ENCODE measurements at places on chromosomes 3 and 15.

DNA sequence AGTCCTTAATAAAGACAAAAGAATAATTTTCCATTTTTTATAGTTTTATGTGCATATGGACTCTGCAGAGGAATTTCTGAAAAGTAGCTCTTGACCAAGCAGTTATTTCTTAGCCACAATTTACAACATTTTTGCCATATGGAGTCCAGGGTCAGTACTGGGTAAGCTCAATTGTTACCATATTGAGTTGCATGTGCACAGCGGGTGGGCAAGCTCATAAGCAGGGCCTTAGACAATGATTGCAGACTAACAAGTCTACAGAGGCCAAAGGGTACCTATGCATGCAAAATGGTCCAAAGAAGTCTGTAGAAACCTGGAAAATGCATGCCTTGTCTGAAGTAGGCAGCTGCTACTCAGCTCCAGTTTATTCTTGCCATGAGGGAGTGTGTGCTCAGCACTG lies 19.0 kb upstream of the ARHGEF26 start:
- DNase-seq, result no peak

DNA sequence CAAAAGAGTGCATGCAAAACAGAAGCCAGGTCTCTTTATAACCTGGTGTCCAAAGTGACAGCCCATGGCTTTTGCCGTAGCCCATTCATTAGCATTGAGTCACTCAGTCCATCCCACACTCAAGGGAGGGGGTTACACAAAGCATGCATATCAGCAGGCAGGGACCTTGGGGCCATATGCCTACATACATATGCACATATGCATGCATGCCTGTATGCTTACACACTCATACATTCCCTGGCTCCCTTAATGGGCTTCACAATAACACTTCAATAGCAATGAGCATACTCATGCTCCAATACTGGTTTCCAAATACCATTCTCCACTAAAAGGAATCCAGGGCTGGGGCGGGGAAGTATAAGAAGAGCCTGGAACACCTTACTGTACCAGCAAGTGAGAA lies 22.0 kb downstream of the TRPM1 start:
- DNase-seq, result no peak

- no peak for DNase-seq
These were observed 11.3 kb upstream of the P2RY12 start for GRCh38 chr3:151395806-151396205.

DNA sequence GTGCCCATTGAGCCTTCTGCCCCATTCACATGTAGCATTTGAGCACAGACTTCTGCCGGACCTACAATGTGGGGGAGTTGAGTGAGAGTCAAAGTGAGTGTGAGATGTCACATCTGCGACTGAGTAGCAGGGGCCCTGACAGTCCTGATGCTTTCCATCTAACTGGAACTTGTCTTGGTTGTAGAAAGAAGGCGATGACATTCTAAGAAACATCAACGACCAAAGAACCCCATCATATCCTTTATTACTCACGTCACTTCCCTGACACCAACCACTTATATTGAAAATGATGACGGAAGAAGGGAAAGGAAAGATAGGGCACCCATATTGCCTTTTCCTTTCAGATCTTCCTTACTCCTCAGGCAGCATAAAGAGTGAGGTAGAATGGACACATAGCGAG lies 30.5 kb downstream of the SMAD3 start:
- no peak for DNase-seq

DNA sequence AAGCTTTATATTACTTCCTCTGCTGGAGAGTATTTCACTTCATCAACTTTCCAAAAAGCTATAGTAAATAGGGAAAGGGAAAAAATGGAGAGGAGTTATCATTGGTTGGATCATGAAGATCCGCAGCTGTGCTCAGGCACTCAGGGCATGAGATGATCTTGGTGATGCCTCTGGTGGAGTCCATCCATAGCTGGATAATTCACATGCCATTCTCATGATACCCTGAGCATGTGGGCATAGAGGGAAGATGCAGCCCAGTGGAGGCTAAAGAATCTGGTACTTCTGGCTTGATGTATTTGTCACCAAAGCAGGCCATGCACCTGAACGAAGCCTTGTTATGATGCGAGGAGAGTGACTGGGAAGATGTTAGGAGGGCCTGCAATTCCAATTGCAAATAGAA lies 150.2 kb downstream of the CHST2 start:
- no peak for DNase-seq

DNA sequence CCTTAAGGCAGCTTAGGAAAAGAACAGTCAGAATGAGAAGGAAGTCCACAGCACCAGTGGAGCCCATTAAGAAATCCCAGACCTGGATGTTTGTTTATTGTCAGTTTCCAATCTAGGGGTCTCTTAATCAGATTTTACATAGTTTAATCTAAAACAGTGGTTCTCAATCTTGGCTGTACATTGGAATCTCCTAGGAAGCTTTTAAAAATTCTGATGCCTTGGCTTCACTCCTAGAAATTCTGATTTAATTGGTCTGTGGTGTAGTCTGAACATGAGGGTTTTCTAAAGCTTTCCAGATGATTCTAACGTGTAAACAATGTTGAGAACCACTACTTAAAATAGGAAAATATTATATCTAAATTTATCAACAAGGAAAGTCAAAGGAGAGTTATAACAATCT lies 56.6 kb upstream of the SPRED1 start:
- no peak for DNase-seq

GRCh38 chr3:27677565-27677964 lies 44.6 kb downstream of the EOMES start:
- DNase-seq, result no peak

DNA sequence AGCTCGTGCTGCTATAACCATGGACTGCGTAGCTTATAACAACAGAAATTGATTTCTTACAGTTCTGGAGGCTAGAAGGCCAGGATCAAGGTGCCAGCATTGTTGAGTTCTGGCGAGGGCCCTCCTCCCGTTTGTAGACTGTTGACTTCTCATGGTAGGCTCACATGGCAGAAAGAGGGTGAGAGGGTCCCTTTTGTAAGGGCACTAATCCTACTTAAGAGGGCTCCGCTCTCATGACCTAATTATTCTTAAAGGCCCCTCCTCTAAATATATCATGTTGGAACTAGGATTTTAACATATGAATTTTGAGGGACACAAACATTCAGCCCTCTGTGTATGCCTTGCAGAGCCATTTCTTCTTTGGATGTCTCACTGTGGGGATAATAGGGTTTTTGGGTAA lies 28.8 kb upstream of the PYDC2 start:
- no peak for DNase-seq

GRCh38 chr15:43796566-43796965 lies 3.5 kb downstream of the SERINC4 start:
- no peak for DNase-seq

DNA sequence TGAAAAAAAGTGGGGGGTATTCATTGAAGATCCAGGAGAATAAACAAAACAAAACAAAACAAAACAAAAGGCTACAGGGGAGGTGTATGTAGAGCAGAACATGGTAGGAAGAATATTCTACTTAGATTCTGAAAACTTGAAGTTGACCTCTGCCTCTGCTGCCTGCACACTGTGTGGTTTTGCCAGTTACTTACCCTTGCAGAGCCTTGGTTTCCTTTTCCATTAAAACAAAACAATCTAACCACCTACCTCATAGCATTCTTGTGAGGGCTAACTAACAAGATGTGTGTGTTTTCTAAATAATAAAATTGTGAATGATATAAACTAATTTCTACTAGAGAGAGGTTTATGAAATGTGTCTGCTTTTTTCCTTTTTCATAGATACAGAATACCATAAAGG lies 423.1 kb downstream of the TIGIT start:
- DNase-seq, result no peak

- no peak for DNase-seq
These were observed 29.2 kb downstream of the PLXNA1 start for GRCh38 chr3:127012091-127012490.

DNA sequence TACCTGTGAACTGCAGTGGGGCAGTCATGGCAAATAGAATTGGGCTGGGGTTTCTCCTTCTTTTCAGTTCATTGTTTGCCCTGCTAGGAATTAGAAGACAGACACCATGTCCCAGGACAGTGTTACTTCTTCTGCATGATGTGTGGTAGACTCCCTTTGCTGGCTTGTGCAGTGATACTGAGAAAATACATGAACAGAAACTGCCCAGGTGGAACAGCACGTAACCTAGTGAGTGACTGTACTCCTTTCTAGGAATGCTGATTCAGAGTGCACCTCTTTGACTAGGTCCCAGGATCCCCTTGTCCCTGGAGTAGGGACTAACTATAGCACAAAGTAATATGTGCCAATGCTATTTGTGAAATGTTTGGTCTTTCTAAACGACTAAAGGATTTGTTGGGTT lies 10.7 kb upstream of the SLC22A13 start:
- no peak for DNase-seq

DNA sequence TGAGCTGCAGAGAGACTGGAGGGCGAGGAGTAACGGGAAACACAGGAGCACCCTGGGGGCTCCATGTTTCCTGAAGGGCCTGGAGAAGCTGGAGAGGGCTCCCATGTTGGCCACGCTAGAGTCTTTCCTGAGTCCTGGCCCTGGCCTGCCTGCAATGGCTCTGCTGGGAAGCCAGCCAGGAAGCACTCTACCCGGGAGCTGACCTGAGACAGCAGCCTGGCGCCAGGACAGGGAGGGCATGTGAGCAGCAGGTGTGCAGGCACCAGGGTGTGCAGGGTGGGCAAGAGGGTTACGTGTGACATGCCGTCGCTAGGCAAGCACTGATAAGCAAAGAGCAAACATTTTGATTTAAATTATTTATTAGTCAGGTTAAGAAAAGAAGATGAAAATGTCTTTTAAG lies 301.4 kb downstream of the OCA2 start:
- DNase-seq, result no peak

- DNase-seq, result no peak
These were observed 26.3 kb downstream of the TLNRD1 start for GRCh38 chr15:81026836-81027599.

GRCh38 chr15:98743177-98743576 lies 94.8 kb downstream of the IGF1R start:
- DNase-seq, result no peak

DNA sequence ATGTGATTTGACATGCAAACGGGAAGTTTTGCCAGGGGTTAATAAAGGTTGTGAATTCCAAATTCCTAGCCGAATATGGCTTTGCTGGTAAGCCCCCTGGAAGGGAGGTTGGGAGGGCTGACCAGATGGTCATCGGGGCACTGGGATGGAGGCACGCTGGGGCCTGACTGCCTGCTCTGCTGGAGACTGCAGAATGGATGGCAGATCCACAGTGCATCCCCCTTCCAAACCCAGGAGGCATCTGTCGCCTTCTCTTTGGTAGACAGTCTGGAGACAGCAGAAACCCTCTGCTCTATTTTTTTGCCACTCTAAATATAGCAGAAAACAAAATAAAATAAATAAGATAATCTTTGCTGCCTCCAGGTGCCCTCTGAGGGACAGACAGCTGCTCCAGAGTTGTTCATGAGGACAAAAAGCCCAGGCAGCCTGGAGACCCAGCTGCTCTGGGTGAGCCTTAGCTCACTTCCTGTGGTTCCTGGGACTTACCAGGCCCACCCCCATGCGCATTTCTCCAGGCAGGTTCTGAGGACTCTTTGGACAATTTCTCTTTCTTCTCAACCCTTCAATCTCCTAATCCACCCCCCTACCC lies 6.1 kb upstream of the SPTBN5 start:
- DNase-seq, result peak; percentile 28

- DNase-seq, result no peak
These were observed 151.8 kb upstream of the HES1 start for GRCh38 chr3:193983846-193984818.

GRCh38 chr3:195162033-195162669 lies 108.8 kb downstream of the XXYLT1 start:
- no peak for DNase-seq

DNA sequence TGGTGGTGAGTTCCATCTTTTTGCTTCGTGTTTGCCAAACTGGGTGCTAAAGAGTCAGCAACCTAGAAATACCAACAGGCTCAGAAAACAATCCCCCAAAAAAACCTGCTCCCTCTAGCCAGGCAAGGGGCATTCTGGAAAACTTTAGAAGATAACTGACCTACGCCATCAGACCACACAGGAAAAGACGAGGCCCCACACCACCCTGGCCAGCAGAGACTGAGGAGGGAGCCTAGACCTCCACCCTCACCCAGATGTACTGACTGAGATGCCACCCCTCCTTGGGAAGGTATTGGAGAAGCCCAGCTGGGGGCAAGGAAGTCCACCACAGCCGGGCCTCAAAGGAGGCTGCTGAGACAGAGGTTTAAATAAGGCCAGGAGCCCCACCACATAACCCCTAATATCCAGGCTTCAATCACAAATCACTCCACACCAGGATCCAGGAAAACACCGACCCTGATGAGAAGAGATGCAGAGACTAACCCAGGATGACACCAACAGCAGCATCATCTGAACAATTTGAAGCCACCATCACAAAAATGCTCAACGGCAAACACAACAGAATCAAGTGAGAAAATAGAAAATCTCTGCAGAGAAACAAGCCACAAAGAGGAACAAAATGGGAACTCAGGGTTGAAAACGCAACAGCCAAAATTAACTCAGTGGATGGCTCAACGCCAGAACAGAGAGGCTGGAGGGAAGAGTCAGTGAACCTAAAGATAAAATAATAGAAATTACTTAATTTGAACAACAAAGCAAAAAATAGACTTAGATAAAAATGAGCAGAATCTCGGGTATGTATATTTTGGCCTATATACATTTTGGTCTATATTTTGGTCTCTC lies 61.0 kb downstream of the TPRA1 start:
- no peak for DNase-seq

DNA sequence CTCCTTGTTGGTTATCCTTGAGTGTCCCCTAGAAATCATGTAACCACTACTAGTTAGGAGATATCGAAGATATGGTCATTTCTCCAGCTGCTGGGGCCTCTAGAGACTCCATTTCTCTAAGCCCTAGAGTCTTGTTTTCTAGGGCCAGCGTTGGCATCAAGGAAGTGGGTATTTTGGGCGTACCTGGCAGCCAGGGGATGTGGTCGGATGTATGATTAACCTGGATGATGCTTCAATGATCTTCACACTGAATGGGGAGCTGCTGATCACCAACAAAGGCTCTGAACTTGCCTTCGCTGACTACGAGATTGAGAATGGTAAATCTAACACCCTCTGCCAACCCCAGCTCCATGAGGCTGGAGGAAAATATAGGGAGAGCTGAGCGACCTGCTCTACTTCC lies 325.5 kb downstream of the RYR3 start:
- no peak for DNase-seq

- DNase-seq, result peak; percentile 68
These were observed at the start of gene CPLX3 for GRCh38 chr15:74826364-74826819. Gene CPLX3, plus strand, starts transcription at chr15:74826627. Its CDS starts 77 bp downstream, at chr15:74826704.

Data from DND-41 (cell line).